Effector memory CD4-positive, alpha-beta T cell (primary cell): ENCODE measurements at places on chromosomes 1 and 21.

DNA sequence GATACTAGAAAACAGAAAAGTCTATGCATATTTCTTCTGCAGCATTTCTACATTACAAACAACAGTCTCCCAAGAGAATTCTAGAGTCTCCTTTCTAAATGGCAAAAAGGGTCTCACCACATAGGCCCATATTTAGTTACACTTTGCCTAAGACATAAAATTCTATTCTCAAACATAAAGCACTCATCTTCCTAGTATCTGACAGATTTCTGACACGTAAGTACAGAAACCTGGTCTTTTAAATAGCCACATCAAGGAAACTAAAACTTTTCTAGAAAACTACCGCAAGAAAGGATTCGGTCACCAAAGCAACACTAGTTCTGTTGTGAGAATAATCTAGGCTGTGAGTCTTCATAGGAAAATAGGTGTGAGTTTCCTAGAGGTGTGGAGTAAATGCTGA lies 33.6 kb upstream of the CTSK start:
- no peak for DNase-seq

GRCh38 chr1:29425631-29426030 lies 189.3 kb downstream of the PTPRU start:
- no peak for DNase-seq

- DNase-seq = no peak
Measured at GRCh38 chr1:145942871-145943270, 14.9 kb downstream of the LIX1L start.

DNA sequence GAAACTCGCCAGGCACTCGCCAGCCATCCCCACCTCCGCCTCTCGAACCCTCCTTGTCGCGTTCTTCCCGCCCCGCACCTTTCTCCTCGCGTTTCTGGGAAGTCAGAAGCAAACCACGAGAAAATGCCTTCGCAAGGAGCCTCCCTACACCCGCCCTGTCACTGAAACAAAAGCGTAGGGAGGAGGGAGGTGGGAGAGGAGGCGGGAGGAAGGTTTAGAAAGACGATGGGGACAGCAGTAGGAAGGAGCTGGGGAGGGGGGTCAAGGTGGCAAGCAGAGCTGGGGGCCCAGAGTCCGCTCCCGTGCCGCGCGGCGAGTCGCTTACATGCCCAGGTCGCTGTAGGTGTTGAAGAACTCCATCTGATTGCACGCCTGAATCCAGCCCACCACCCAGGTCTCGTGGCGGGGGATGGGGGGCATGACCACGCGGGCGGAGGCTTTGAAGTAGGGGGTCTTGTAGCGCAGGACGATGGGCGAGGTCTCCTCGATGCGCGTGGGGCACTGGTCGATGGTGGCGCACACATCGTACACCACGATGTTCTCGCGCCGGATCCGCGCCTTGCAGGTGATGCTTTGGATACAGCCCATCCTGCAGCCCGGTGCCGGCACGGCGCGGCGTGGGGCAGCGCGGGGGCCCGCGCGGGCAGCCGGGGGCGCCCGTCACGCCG lies 1.0 kb downstream of the FAM78B start:
- DNase-seq = no peak

- no peak for DNase-seq
Measured at GRCh38 chr1:200857804-200858203, 15.0 kb upstream of the GPR25 start.

GRCh38 chr1:197985351-197985750 lies 68.2 kb downstream of the LHX9 start:
- no peak for DNase-seq

- no peak for DNase-seq
Measured at GRCh38 chr1:228168563-228169270, 3.1 kb downstream of the IBA57 start.

DNA sequence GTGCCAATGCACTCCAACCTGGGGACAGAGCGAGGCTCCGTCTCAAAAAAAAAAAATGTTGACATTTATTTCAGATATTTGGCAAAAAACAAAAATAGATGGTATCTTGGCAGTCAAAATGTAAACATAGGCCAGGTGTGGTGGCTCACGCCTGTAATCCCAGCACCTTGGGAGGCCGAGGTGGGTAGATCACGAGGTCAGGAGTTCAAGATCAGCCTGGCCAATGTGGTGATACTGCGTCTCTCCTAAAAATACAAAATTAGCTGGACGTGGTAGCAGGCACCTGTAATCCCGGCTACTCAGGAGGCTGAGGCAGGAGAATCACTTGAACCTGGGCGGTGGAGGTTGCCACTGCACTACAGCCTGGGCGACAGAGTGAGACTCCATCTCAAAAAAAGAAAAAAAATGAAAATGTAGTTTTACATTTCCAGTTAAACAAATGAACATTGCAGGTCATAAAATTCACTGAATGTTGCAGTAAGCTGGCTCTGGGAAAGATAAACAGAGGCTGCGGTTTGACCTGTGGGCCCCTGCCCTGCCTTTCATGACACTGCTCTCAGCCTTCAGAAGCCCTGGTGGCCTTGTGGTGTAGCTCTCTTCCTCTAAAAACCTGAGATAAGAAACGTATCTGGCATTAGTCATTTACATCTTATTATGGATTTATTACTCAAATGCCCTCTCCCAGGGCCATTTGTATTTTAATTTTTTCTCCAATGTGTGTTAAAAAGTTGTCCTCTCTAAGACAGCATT lies 12.2 kb upstream of the SLC44A3 start:
- no peak for DNase-seq

GRCh38 chr1:15384301-15384901 lies 25.3 kb upstream of the EFHD2 start:
- DNase-seq = no peak

DNA sequence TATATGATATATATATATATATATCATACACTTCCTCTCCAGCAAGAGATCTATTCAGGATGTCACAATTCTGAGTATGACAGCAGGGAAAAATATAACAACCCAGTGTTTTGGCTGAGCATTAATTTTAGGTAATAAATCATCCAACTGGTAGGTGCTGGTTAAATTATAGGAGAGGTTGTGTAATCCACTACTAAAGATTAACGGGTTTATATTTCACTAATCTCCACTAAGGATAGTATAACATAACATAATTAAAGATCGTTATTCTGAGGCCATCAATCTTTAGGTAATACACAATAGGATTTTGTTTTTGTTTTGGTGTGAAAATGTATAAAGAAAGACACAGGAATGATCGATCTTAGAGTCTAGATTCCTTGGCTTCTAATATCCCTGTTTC lies 102.2 kb downstream of the COQ8A start:
- DNase-seq = no peak

GRCh38 chr1:186550832-186551231 lies 89.9 kb upstream of the PDC start:
- DNase-seq = no peak

- DNase-seq = no peak
Measured at GRCh38 chr1:156379420-156380165, 10.6 kb downstream of the RHBG start.

- no peak for DNase-seq
Measured at GRCh38 chr1:239816081-239816782, 275.5 kb upstream of the FMN2 start.

DNA sequence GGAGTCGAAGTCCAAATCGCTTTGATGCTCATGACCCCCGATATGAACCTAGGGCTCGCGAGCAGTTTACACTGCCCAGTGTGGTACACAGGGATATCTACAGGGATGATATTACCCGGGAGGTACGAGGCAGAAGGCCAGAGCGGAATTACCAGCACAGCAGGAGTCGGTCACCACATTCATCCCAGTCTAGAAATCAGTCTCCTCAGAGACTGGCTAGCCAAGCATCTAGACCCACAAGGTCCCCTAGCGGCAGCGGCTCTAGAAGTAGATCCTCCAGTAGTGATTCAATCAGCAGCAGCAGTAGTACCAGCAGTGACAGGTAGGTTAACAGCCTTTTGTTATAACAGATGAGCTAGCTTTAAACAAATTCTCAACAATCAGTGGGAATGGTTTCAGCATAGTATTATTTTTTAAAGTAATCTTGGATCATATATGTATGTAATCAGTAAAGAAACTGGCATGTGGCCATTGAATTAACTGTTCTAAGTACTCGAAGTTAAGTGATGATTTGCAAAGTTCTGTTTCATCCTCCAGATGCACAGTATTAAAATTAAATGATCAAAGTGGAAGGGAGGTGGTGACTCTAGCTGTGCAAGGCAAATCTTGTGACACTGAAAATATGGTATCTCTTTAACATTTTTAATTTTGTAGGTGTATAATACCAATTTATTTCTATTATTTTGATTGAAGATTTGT lies 29.0 kb downstream of the SPEN start:
- no peak for DNase-seq

DNA sequence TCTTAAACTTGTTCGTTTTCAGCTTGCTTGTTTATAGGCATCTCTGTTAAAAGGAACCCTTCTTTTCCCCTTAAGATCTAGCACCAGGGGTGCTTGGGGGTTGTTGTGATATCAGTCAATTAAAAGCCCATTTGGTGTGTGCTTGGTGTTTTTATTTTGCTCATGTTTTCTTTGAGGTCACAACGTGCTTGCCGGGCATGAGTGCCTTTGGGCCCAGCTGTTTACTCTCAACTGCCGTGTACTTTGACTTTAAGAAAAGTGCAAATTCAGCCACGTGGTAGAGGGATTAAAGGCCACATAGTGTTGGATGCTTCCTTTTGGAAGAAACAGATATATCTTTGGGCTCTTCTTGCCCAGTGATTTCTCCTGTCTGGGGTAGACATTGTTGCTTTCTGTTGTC lies 10.5 kb downstream of the ARID1A start:
- DNase-seq = no peak

GRCh38 chr1:234721476-234722269 lies 111.7 kb upstream of the IRF2BP2 start:
- DNase-seq = no peak

DNA sequence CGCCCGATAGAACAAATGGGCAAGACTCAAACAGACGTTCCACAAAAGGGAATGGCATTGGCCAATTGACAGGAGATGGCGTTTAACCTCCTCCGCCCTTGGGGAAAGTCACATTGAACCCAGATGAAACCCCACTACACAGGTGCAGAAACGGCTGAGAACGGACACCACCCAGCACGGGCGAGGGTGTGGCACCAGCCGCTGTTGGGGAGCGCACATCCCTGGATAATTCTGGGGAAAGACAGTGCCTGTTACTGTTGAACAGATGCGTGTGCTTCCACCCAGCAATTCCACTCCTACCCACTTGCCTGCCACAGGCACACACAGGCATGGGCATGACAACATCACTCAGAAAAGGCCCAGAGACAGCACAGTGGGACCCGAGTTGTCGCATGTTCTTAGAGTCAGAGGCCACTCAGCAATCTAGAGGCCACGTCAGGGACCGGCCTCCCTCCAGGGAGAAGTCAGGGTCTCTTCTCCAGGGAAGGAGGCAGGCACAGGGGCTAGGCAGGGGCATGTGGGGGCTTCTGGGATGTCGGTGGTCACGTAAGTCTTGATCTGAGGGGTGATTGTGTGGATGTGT lies 15.2 kb downstream of the PRXL2B start:
- DNase-seq = no peak

DNA sequence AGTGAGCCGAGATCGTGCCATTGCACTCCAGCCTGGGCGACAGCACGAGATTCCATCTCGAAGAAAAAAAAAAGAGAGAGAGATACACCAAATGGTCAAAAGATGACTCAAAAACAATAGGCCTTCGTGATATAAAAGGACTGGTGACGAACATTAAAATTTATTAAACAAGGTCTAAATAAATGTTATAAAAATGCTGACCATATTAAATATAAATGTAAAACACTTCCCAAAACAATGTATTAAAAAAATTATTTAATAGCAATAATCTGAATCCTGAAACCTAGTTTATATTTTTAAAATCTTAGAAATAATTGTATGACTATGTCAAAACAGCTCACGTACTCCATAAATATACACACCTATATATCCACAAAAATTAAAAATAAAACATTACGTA lies 247.6 kb downstream of the SETD4 start:
- no peak for DNase-seq

GRCh38 chr21:30338717-30339116 lies 1.2 kb upstream of the KRTAP27-1 start:
- no peak for DNase-seq

- no peak for DNase-seq
Measured at GRCh38 chr1:176903474-176903873, 261.0 kb downstream of the ASTN1 start.

DNA sequence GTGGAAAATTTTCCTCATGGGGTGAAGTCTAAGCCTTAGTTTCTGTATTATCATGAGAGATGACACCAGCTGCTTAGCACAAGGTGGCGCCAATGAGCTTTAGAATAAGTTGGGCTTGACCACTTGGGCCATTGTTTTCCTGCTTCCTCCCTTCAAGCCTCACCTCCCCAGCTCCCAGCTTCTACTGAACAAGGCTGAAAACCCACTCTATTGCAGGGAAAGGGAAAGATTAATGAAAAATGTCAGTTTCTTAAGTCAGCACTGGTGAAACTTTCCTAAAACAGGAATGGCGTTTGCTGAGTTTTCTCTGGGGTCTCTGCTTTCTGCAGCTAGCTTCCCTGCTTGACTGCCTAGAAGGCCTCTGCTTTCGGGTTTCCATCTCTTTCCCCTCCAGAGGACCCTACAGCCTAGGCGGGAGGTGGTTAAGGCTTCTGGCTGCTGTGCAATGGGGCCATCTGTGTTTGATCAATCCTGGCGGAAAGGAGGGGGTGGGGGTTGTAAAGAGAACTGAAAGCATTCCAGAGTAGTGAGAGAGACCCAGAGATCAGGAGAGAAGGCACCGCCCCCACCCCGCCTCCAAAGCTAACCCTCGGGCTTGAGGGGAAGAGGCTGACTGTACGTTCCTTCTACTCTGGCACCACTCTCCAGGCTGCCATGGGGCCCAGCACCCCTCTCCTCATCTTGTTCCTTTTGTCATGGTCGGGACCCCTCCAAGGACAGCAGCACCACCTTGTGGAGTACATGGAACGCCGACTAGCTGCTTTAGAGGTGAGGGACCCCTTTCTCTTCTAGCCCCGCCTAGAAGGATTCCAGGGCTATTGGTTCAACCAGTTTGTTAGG lies at the start of gene OLFML3:
Gene OLFML3, plus strand, starts transcription at position 612 of the 840 bp plus-strand sequence. Its CDS starts 43 bp downstream, at position 655.
- DNase-seq = peak; percentile 20

- no peak for DNase-seq
Measured at GRCh38 chr1:161359291-161359690, 8.4 kb downstream of the CFAP126 start.

DNA sequence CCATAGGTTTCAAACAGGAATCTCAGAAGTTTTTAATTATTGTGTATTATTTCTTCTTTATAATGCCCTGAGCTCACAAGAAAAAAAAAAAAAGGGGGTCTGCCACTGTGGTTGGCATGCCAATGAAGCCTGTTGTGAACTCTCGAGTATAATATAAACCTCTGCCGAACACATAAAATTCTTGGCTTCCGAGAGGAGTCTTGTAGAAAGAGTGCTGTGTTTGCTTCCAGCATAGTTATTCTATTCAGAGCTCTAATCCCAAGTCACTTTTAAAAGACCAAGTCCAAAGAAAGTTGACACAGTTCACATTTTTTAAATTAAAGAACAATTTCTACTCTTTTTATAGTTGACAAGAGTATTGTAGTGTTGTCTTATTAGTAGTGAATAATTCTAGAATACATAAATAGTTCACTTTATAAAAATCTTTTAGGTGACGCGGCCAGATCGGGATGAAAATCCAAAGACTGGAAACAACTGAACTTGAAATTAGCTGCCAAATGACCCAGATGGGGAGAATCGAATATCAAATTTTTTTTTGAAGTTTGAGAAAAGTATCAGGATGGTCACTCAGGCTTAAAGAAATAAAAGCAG lies 293.2 kb downstream of the DUSP10 start:
- DNase-seq = no peak
